ENCODE measurements at places on chromosomes 1 and 21. TPM values are rescaled to one million over a fixed set of nuclear protein-coding genes. Genes with fewer than 3 reads are reported as not detected.
A peak's percentile ranks its signal among the peaks of the same experiment; 100 is the strongest.

NLRP3 gene
- total RNA-seq, result 1.1 TPM

TNNT2 gene
- total RNA-seq, result 18.7 TPM

SHE gene
- total RNA-seq, result 7.3 TPM

SMPDL3B gene
- total RNA-seq, result 1.8 TPM

TNFSF4 gene
- total RNA-seq, result 0.29 TPM

GPR52 gene
- 1.8 TPM for total RNA-seq

ESRRG gene
- 10.1 TPM for total RNA-seq

TUFT1 gene
- 95.7 TPM for total RNA-seq

- no peak for DNase-seq
Measured at GRCh38 chr1:174266991-174267612, 107.8 kb downstream of the RABGAP1L start.

GRCh38 chr21:45894906-45895777 lies 86.4 kb upstream of the COL6A1 start:
- DNase-seq, result no peak

GRCh38 chr1:153728305-153729066 lies 636 bp downstream of the INTS3 start:
- DNase-seq, result peak; percentile 74

DNA sequence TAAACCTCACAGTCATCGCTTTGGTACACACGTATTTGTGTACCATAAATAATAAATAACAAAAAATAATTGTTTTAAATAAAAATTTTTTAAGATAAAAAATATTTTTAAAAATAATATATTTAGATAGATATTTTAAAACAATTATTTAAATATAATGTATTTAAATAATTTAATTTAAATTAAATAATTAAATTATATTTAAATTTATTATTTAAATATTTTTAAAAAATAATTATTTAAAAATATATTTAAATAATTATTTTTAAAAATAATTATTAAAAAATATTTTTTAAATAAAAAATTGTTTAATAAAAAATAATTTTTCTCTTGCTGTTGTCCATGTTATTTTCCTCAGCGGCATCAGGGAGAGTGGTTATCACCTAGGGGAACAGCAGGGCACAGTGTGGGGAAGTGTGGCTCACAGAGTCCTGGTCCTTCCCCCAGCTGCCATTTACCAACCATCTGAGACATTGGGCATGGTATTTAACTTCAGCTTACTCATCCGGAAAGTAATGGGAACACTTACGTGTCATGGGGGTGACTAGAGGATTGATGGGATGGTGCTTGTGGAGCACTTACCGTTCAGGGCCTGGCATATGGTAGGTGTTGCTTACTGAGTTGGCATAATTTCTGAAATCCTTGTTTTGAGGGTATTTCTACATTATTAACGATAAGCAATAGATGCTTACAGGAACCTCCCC lies 92.9 kb upstream of the TSPAN2 start:
- DNase-seq, result no peak

DNA sequence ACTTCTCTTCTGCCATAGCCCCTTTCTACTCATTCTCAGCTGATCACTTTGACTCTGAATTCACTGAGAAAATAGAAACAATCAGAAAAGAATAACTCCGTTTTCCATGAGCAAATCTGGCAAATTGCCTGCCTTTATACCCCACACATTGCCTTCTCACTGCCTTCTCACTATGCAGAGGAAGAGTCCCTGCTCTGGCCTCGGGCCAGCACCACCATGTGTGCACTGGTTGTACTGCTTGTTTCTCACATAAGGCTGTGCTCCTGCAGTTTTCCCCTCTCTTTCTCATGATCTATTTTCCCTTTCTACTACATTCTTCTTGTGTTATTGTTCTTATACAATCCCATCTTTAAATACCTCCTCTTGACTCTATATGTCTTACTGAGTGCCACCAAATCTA lies 2.3 kb upstream of the HMGCS2 start:
- DNase-seq, result no peak

GRCh38 chr21:42594616-42595282 lies 58.7 kb upstream of the PDE9A start:
- no peak for DNase-seq

DNA sequence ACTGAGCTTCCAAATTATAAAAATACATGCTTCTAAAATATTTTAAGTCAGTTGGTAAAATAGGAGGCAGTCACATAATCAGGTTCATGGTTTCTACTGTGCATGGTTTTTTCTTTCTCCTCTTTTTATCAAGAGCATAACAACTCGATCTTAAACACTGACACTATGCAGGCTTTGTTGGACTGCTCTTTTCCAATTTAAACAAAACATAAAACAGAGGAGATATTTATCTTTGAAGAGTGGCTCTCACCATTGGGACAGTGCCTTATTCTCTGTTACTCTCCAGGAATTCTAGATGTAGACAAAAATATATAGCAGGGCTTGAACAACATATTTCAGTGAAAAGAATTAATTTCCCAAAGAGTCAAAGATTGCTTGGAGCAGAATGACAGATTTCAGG lies 883.5 kb upstream of the ADGRL2 start:
- no peak for DNase-seq

DNA sequence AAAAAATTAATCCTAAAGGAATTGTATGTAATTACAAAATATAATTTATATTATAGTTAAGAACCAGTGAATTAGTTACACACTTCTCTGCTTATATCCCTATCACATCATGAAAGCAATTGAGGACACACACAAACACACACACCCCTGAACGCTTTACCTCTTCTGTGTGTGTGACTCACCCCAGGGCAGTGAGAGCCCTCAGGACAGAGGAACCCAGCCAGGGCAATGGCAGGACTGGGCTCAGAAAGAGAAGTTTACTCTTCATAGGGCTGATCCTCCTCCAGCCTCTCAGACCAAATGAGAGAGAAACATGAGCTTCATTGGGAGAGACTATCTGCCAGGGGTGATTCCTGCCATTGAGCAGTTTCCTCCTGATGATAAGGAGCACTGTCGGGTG lies 38.1 kb downstream of the SLC44A3 start:
- no peak for DNase-seq

- DNase-seq, result no peak
Measured at GRCh38 chr1:41607808-41608207, 123.3 kb upstream of the EDN2 start.

GRCh38 chr1:64979358-64979757 lies 13.0 kb upstream of the JAK1 start:
- DNase-seq, result no peak

GRCh38 chr1:207076181-207076955 lies 12.3 kb upstream of the C4BPB start:
- DNase-seq, result no peak

DNA sequence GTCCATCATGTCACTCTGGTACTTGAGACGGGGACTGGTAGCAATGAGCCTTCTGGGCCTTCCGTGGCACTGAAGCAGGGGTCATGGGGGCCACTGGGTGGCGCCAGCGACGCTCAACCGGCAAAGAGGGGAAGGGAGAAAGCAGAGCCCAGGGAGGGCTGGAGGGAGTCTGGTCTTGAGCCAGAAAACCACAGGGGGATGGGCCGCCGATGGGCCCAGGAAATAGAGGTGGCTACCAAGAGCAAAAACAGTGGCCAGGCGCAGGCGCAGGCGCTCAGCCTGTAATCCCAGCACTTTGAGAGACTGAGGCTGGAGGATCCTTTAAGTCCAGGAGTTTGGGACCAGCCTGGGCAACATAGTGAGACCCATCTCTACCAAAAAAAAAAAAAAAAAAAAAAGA lies 21.8 kb downstream of the EXOC8 start:
- DNase-seq, result no peak

GRCh38 chr1:29519108-29519787 lies 282.9 kb downstream of the PTPRU start:
- DNase-seq, result peak; percentile 42

DNA sequence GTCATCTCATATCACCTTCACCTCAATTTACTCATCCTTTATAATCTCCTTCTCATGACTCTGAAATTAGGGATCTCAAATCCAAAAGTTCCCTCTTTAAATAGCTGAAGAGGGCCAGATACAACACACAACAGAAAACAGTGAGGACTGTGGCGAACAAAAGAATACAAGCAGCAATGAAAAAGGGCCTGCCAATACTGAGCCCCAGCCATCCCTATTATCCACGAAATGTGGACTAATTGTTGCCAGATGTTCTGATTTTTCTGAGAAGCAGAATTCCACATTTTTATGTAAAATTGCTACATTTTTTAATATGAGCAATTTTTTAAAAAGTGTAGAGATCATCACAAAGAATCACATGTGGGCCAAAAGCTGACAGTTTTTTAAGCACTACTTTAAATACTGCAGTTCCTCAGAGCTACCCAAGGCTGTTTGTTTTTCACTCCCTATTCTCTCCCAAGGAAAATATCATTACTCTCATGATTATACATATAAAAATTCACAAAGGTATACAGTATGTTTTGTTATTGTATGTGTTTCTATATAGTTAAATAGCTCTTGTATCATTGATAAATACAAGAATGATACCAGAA lies 90.0 kb downstream of the ASH1L start:
- no peak for DNase-seq

DNA sequence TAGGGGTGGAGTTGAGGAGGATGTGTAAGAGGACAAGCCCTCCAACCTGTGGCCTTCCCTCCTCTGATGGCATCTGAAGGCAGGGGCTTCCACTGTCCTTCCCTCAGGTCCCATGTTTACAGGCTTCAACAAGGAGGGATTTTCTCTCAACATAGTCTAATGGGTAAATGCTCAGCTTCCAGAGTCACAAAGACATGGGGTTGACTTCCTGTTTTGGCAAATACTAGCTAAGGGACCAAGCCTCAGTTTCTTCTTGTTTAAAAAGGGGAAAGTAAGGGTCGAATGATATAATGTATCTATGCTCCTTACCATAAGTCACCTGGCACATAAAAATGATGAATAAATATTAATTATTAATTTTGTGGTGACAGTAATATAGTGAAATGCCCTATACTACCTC lies 3.1 kb downstream of the SV2A start:
- DNase-seq, result no peak

GRCh38 chr1:214537219-214537618 lies 14.2 kb downstream of the PTPN14 start:
- no peak for DNase-seq

GRCh38 chr1:46613661-46614603 lies 2.7 kb downstream of the MOB3C start:
- DNase-seq, result peak; percentile 94

Data from suprapubic skin (tissue), 4 donors.